Cortex of kidney (tissue), 1 donor: ENCODE measurements at places on chromosomes 1 and 21.

DNA sequence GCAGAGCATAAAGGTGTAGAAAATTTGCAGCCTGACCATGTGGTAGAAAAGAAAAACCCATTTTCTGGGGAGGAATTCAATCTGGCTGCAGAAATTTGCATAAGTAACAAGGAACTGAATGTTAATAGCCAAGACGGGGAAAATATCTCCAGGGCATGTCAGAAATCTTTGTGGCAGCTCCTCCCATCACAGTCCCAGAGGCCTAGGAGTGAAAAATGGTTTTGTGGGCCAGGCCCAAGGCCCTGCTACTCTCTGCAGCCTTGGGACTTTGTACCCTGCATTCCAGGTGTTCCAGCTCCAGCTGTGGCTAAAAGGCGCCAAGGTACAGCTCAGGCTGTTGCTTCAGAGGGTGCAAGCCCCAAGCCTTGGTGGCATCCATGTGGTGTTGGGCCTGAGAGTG lies 152.9 kb downstream of the PATJ start:
- DNase-seq: no peak

DNA sequence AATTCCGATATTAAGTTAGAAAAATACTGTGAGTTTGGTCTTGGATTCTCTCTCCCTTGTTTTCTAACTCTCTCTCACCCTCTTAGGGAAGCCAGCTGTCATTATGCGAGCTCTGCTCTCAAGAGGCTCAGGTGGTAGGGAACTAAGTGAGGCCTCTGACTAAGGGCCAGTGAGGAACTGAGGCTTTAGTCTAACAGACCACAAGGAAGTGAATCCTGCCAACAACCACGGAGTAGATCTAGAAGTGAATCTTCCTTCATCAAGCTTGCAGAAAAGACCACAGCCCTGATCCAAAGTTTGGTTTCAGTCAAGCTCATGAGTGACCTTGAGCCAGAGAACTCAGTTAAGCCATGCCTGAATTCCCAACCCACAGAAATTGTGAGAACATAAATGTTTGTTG lies 180.1 kb upstream of the PRMT6 start:
- DNase-seq: no peak

DNA sequence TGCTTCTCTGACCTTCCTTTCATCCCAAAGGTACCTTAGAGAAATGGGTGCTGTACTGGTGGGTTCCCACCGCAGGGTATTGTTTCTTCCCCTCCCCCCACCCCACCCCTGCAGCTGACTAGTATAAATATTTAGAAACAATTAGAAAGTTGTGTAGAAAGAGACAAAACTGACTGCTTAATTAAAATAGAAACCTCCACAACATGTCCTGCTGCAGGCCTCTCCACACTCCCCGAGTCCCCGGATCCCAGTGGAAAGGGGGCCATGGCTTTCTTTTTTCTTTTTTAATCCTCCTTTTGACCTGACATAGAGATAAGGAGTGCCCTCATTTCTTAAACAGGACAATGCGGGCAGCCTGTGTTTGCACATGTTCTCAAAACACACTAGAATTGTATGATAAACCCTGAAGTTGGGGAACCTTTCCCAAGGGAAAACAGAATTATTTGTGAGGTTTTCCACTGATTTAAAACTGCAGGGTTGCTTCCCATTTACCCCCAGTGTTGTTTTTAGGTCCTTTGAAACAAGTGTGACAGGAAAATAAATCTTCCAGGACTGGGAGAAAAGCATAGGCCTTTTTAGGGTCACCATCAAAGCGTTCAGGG lies 1.7 kb downstream of the RHOU start:
- DNase-seq: no peak

DNA sequence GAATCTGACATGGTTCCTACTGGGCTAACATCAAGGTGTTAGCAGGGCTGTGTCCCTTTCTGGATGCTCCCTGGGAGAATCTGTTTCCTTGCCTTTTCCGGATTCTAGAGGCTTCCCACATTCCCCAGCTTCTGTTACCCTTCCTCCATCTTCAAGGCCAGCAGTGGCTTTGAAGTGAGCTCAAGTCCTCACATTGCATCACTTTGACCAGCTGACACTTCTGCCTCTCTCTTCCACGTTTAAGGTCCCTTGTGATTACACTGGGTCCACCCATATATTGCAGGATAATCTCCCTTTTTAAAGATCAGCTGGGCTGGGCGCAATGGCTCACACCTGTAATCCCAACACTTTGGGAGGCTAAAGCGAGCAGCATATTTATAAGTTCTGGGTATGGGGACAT lies 33.1 kb downstream of the CNST start:
- DNase-seq: no peak

GRCh38 chr1:198416296-198416695 lies 124.2 kb downstream of the ATP6V1G3 start:
- no peak for DNase-seq

GRCh38 chr1:221611656-221612046 lies 130.2 kb downstream of the DUSP10 start:
- DNase-seq: no peak
